Activated naive CD8-positive, alpha-beta T cell treated with anti-CD3 and anti-CD28 coated beads, Interleukin-2, amount 50 U/mL, for 16 hours (primary cell): ENCODE measurements at places on chromosomes 5 and 9.

DNA sequence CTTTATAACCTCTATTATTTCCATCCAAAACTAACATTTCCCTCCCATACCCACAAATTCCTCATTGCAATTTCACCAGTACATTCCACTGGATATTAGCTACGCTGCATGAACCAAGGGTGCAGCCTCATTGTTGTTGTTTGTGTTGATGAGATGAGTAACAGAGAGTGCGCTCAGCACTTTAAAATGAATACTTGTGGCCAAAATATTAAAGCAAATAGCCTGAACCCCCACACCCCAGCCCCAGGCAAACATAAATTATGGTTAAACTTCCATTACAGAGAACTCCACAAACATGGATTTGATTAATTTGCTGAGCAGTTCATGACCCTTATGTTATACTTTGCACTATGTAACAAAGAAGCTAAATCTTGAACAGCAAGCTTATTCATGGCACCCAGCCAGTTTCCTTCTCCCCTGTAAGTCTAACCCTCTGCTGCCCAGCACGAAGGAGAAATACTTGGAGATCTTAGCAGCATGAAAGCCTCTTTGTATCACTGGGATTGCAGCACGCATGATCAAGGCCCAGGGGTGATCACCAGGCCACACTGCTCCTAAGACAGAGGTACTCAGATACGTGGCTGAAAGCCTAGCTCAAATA is 205.0 kb downstream of the DOCK8 start:
- no peak for DNase-seq

DNA sequence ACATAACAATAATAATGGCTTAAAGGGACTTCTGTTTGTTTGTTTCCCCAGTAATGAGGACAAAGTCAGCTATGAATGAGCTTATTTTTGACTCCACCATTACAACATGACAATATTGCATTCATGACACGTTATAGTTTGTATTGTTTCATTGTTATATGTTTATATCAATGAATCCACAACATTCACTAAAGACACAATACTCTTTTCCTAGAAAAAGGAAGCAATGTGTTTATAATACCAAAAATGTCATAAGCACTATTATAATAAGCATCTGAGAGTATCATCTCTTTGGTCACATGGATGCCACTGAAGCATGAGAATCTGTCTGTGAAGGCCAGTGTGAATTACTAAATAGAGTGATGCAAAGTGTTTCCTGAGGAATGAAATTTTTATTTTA is 1026.9 kb upstream of the C9orf72 start:
- no peak for DNase-seq

DNA sequence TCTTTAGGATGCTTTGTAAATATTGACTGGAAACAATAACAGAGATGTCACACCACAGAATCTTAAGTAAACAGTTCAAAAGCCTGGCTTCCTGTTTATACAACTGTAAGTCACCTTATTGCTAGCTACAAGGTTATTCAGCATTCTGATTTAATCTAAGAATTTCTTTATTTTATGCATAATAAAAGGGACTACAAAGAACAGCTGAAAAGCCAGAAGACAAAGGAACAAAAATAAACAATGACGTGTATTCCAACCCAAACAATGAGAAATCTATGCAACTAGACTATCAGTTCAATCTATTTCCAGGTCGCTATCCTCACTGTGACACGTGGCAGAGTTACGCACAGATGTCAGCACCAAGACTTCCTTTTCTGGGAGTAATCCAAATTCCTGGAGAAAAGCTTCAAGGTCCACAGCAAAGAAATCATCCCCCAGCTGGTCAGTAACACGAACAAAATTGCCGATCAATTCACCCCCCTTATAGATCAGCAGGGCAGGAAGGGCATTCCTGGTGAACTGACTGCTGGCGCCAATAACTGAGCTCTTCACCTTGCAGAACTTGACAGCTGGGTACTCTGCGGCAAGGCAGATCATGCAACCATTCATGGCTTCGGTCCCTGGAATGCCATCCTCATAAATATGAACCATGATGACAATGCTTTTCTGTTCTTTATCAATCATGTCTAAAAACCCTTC is 8.4 kb downstream of the PDCL start:
- DNase-seq, result no peak

DNA sequence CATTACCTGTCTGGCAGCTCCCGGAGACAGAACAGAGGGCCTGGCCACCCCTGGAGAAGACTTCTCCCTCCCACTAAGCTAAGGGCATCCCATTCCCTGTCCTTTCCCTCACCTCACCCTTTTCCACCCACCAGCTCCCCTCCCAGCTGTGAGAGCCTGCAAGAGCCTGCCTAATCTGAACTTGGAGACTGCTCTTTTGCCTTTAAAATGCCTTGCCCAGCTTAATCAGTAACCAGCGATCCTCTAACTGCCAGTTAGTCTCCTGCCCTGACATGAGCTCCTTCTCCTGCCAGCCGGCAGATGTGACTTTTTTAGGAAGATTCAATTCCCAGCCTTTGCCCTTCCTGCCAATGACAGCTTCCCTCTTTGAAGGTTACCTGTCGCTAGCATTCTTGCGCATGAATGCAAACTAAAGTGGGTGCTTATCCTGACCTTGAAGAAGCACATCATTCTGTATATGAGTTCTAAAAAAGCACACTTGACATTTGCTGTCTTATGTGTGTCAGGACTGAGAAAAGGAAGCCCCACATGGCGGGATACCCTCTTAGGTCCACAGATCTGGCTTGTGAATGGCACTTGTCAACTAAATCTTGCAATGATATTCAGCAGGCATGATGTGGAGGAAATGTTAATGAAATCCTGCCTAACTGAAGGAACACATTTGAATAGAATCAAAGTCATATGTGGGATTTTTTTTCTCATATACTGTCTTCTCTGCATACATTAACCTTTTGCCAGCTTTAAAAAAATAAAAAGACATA is 411.2 kb upstream of the SLC30A5 start:
- DNase-seq, result no peak

DNA sequence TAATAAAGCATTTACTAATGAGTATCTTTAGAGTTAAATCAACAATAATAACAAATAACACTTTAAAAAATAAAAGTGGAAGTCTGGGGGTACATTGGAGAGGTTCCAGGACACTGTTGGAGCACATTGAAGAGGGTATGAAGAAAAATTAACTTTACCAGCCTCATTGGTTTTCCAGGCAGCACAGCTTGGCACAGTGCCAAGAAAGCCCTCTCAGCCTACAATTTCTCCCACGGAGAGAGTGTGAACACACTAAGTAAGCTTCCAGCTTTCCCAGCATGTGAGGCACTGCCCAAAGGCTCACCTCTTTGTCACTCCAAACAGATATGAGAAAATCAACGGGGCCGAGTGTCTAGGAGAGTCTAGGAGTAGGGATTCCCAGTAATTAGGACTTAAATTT is 1912.8 kb upstream of the NUDT12 start:
- DNase-seq, result no peak

DNA sequence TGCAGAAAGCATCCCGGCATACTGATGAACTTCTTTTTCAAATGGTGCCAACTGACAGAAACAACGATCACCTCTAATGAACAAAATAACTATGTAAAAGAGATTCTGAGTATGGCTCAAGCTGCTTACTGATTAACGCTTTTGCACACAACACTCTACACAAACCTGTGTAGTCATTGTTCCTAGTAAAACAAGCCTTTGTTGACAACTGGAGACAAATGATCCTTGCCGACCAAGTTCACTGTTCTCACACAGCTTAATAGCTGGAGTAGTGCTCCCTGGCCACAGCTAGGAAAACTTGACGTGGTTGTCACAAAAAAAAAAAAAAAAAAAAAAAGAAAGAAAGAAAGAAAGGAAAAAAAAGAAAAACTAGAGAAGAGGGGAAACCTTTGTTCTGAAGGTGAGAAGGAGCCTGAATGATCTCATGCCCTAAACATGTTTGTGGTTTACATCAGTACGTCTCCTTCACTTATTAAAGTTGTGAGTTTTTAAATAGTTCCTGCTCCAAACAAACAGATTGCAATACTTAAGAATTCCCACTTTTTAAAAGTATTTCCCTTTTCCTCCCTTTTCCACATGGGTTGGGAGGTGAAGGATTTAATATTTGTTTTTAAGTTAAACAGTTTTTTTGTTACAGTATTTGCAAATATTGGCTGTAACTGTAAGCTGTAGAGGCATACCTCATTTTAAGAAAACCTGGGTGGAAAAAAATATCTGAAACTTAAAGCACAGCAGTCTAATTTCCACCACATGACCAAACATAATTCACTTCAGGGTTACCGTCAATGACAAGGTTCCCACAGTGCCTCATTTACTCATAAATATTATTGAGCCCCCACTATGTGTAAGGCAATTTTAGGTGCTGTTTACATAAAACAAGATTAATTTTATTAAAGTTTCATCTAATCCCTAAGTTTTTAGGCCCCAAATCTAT is 63.7 kb downstream of the GLIS3 start:
- DNase-seq, result no peak

DNA sequence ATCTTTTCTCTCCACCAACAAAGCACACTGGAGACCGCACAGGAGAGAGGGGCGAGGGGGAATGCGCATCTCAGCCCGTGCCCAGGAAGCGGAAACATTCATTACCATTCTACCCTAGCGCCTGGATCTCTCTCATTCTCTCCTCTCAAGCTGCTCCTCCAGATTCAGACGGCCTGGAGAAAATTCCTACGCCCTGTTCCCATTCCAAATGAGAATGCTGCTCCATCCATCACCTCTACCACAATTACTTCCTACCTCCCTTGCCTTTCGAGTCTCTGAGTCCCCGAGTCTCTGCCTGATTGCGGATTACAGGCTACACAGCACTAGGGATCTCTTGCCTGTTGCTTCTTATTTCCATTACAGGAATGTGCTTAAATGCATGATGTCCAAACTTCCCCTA is 6.7 kb downstream of the DDX31 start:
- DNase-seq, result no peak

DNA sequence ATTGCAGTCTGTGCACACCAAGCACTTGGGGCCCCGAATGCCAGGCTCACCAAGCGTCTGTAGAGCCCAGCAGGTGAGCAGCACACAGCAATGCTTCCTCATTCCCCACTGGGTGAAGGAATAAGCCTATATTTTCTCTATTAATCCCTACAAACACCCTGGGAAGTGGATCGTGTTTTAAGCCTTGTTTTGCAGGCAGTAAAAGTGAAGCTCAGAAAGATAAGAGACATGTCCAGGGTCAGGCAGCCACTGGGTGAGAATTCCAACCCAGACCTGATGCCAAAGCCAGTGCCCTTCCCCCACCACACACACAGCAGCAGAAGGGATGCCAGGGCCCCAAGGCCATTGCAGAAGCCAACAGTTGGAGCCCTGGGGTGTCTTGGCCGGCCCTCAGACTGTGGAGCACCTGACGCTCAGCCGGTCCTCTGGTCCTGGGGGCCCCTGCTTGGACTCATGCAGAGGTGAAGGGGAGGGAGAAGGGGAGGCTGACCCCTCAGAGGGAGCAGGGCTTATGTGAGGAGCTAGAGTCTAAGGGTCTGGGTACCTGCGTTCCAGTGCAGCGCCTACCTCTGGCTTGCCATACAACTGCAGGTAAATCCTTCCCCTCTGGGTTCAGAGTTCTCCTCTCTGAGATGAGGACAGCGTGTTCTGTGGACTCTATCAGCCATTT is 26.3 kb upstream of the SYNPO start:
- DNase-seq, result no peak

DNA sequence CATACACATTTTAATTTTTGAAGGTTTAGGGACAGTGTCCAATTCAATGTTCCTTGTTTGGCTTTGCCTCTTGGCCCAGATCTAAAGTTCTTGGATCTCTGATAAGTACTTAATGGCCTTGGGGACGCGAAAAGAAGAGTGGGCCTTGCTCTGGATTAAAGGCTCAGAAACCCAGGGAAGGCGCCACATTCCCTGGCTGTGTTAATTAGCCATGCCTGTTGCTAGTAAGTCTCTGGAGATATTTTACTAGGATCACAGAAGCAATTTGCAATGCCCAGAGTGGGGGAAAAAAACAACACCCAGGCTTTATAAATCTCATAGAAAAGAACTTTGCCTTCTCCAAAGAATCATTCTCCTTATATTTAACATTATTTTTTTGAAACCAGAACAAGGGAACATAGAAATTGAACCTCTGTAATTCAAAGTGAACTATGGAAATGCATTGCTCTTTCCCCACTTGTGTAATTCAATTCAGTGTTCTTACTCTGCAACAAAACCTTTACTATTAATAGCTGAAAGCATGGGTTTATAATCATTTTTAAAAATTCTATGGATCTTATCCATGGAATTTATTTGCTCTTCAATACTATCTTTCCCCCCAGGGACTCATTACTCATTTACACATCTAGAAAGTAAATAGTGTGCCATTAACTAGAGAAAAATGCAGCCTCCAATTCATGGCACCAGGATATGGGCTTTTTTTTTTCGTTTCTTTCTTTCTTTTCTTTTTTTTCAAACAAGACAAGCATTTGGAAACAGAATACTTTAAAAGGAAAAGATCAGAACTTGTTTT is 172.2 kb upstream of the ANKRD55 start:
- DNase-seq, result no peak

- no peak for DNase-seq
Measured at GRCh38 chr9:68446836-68447235, 90.4 kb downstream of the PGM5 start.

GRCh38 chr9:108953983-108954574 is 19.9 kb downstream of the ABITRAM start:
- DNase-seq, result no peak

GRCh38 chr9:107710953-107711352 is 221.4 kb upstream of the KLF4 start:
- DNase-seq, result no peak

DNA sequence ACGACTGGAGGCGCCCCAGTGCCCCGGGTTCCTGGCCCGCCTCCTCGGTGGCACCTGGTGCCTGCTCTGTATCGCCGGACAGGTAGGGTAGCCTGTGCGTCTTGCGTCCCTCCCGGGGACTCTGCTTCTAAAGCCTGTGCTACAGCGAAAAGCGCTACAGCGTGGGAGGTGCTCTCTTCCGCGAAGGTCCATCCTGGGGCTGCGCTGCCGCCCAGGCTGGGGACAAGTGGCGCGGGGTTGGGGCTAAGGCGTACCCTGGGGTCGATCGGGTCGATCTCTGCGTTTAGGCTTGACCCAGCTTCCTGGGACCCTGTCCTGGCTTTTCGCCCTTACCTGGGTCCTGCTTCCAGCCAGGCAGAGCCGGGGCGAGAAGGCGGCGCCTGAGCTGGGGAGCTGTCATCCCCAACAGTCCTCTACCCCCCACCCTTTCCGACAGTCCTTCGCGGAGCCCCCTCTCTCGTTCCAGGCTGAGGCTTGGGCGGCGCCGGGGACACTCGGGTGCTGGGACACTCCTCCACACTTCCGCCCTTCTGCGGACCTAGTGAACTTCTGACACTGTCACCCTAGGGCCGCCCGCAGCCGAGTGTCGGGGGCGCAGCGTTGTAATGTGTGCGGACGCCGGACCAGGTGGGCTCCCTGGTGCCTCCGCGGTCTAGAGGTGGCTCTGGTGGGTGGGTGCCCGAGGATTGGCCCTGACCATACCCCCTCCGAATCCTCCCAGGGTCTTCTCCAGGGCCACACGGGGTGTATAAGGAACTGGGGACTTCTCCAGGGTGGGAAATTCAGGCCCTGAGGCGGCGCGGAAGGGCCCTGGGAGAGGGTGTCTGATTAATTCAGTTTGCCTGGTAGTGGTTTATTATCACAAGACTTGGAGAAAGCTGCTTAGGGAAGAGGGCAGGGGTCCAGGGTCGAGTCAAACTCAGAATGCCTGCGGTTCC is 328.2 kb downstream of the SH3GL2 start:
- DNase-seq, result no peak
